ENCODE measurements at places on chromosomes 7 and 10.

- no peak for DNase-seq
Observed at GRCh38 chr10:51935341-51935740, 235.9 kb upstream of the CSTF2T start.

DNA sequence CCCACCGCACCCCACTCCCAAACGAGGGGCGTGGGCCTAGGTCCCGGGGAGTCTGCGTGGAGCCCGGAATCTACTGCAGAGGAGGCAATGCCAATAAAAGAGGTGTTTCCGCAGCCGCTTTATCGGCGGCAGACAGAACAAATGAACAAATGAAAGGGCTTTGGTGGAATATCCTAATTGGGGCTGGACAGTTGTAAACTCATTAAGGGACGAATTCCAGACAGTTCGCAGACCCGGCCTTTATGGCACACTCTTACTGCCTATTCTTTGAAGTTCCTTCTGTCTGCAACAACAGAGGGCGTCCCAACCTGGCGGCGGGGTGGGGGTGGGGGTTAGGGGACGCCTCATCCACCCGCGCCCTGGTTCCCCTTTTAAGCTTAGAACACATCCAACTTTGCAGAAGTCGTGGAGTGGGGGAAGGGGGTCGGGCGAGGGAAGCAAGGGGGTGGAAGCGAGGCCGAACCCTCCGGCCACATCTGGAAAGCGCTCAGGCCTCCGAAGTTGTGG is 4.1 kb downstream of the HOXA9 start:
- DNase-seq, result no peak

GRCh38 chr7:123190109-123190831 is 9.5 kb downstream of the SLC13A1 start:
- DNase-seq, result no peak

DNA sequence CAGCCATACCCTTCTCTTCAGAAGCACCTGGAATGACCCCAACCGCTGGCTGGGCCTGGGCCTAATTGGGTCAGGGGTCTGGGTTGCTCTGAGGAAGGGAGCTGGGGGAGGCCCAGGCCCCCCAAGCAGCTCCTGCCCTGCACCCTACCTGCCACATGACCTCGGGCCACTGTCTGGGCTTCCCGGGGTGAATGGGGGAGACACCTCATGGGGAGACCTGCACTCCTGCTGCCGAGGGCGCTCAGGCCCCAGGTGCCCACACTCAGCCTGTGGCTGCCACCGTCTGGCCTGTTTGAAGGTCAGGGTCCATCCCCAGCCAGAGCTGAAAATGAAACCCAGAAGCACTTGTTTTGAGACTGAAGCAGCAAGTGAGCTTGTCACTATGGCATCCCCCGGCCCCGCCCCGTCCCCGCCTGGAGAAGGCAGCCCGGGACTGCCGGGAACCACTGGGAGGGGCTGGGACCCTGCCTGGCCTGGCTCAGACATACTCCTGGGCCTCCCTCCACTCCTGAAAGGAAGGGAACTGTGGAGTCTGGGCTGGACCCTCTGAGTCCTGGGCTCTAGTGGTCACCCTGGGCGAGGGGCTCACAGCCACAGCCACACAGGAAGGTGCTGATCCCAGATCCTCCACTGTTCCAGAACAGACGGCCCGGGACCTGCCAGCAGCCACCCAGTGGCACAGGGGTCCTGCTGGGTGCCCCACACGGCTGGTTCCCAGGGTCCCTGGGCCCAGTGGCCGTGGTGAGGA is 7.4 kb upstream of the MICALL2 start:
- no peak for DNase-seq

- no peak for DNase-seq
Observed at GRCh38 chr10:49830016-49830415, 67.9 kb upstream of the OGDHL start.

DNA sequence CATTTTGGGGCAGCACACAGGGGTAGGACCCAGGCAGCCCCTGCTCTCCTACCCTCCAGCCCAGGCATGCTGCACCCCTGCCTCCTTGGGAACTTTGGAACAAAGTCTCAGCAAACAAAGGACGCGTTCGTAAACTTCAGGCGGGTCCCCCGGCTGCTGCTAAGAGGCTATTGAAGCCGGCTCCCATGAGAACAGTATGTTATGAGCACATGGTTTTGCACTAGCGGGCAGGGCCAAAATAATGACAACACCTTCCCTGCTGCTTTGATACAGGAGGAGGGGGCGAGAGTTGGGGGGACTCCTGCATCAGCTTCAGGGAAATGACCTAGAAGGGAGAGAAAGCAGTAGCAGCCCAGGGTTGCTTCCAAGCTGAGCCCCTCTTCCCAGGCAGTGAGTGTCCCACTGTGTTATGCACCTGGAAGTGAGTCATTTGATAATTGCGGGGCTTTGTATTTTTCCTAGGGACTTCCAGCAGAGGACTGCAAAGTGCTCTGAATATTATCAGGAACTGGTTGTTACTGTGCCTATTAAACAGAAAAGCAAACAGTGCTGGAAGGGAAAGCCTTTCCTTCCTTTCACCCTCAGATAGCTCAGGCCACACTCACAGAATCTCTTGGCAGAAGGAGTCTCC is 6.9 kb downstream of the ITPRIP start:
- no peak for DNase-seq

DNA sequence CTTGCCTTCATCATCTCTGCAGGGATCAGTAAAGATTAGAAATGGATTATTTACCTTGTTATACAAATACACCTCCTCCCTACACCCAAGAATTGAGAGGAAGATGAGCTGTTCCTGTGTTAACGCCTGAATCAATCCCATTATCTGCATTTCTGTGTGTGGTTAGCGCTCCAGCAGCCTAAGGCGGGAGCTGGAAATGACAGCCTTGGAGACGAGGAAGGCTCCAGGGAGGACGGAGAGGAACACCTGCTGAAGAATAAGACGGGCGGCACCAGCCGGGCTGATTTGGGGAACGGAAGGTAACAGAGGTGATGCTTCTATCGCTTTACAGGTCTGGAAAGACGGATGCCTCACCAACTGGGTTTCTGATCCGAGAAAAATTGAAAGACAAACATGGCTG is 34.2 kb upstream of the DDC start:
- DNase-seq, result no peak

DNA sequence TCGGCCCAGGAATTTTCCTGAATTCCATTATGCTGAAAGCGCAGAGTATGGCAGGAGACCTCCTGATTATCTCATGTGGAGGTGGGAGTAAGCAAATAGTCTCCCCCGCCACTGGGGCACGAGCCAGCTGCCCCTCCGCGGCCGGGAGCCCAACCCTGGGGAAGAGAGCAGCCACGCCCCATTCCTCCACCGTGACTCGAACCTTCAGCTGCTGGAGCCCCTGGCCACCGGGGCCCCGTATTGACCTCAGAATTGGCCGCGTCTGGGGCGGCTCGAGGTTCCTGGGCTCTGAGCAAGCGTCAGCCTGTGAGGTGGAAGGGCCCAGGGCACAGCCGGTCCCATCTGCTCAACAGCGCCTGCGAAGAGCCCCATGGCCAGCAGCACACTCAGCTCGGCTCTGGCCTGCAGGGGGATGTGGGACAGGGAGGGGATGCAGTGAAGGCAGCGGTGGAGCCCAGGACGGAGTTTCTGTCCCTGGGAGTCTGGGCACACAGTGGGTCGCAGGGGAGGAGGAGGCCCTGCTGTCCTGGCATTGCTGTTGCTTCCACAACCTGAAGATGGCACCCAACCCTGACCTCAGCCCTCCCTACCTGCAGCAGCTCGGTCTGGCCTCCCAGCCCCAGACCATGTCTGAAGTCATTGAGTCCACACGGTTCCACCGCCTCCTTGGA is 97.8 kb downstream of the CHST15 start:
- no peak for DNase-seq

- DNase-seq, result no peak
Observed at GRCh38 chr7:138945154-138945553, 36.0 kb downstream of the KIAA1549 start.

GRCh38 chr7:141157138-141157765 is 83.4 kb downstream of the TMEM178B start:
- DNase-seq, result no peak

DNA sequence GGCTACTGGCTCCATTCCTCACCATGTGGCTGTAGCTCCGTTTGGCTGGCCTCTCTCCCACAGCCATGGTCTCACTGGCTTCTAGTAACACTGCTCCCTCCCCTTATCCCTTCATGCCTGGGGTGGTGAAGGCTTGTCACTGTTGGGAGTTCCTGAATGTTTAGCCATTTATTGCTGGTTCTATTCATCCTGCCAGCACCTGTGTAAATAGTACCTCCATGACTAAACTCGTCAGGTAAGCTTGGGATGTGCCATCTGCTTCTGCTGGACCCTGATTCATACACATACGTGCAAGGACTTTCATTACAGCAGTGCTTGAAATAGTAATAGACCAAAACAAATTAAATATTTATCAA is 61.6 kb downstream of the CCDC71L start:
- no peak for DNase-seq

DNA sequence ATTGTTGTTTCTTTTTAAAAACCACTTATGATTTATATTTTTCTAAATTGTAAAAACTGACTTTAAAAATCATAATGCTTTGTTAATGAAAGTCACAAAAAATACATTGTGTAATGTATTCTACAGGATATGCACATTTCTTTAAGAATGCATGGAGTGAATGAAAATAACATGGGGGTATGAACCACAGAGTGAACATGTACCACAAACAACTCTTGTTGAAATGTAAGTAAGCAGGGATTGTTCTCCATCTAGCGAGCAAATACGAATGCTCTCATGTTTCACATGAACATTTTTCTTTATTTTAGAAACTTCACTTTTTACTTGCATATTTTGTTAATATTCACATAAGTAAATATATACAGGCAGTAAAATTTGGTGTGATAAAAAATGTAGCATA is 35.6 kb upstream of the LAMB4 start:
- no peak for DNase-seq

DNA sequence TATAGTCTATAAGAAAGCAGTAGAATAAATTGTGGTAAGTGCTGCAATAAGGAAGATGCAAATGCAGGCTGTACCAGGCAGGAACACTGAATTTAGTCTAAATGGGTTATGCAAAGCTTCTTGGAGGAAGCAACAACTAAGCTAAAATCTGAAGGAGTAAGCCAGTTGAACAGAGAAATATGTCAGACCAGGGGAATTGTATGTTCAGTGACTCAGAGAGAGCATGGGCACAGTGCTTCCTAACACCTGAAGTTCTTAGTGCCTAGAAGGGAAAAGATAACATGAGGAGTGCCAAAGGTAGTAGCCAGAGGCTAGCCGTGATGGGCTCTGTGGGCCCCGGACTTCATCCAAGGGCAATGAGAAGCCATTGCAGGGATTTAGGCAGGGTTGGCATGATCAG is 204.1 kb upstream of the KMT2E start:
- no peak for DNase-seq

- no peak for DNase-seq
Observed at GRCh38 chr7:135919071-135919841, 57.9 kb downstream of the MTPN start.

DNA sequence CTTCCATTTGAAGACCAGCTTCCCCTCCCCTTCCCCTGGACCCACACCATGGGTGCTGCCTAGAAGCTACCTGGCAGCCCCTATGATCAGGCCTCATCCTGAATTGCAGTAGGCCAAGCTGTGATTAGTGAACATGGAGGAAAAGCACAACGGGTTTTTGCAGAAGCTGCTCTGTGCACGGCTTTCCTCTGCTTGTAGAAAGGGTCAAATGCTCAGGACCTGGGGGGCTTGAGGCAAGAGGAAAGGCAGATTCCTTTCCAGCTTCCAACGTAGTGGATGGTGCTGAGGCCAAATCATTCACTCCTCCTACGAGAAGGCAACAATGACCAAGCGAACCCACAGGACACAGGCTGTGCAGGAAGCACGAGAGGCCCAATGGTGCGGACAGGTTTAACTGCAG is 410.3 kb upstream of the SHH start:
- DNase-seq, result no peak

GRCh38 chr10:58721601-58722281 is 209.1 kb downstream of the BICC1 start:
- no peak for DNase-seq

GRCh38 chr10:47339186-47339735 is 8.9 kb upstream of the RBP3 start:
- DNase-seq, result no peak
